Stimulated activated CD8-positive, alpha-beta memory T cell treated with anti-CD3 and anti-CD28 coated beads, Interleukin-4, amount 100 ng/mL, for 4 hours (primary cell): ENCODE measurements at places on chromosomes 6 and 20.

- no peak for DNase-seq
Measured at GRCh38 chr20:20903773-20904500, 191.5 kb upstream of the RALGAPA2 start.

- no peak for DNase-seq
Measured at GRCh38 chr6:40336296-40336695, 250.9 kb downstream of the LRFN2 start.

GRCh38 chr6:87573307-87574024 is 16.3 kb downstream of the RARS2 start:
- no peak for DNase-seq

DNA sequence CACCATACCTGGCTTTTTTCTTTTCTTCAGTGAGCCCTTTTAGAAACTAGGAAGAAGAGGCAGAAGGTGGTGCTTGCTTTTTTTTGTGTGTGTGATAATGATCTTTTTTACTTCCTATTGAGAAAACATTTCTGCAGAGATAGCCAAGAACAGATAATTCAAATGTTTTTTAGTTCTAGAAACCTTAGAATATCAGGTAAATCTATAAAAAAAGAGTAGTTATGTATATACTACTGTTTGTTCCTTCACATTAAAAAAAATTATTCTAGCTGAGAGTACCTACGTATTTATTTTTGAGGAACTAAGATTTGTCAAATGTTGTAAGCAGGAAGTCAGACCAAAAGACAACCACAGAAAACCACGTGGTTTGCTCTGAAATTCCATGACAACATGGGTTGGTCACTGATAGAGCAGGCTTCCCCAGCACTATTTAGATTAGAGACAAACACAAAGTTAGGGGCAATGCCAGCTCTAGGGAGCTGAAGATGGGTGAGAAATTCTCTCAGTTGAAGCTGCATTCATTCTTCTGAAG is 12.8 kb downstream of the STK4 start:
- DNase-seq = peak; percentile 52

DNA sequence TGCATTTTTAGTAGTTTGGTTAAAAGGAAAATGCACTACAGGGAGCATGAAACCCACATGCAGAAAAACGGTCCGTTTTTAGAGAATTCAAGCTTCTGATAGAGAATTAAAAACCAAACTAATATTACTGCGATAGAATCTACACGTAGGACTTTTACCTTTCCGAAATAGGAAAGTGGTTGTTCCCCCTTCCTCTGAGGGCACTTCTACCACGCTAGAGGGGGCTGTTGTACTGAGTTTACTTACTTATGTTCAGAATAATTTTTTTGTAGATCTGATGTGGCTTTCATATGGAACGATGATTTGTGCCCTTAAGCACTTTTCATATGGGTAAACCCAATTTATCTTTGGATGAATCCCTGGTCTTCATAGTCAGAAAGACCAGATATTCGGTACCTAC is 264.3 kb upstream of the PLN start:
- peak; percentile 12 for DNase-seq

- no peak for DNase-seq
Measured at GRCh38 chr6:20444786-20445271, 43.1 kb downstream of the E2F3 start.

- no peak for DNase-seq
Measured at GRCh38 chr20:709423-709822, 33.8 kb upstream of the SCRT2 start.

GRCh38 chr6:119043265-119043664 is 35.2 kb downstream of the FAM184A start:
- no peak for DNase-seq

GRCh38 chr6:90538278-90539046 is 48.4 kb downstream of the MAP3K7 start:
- no peak for DNase-seq

- DNase-seq = no peak
Measured at GRCh38 chr6:136318676-136319075, 29.0 kb upstream of the BCLAF1 start.

DNA sequence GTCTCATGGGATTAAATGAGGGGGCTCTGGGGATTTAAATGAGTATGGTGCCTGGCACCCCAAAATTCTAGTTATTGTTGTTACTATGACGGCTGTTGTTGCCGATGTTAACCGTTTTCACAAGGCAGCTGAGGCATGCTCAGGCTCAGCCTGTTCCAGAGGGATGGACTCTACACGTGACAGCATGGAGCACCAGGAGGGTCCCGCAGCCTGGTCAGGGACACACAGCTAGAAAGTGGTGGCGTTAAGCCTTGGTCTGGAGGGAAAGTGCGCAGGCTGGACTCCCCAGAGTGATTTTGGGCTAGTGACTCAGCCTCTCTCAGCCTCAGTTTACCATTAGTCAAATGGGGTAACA is 7.0 kb downstream of the FAM110A start:
- DNase-seq = no peak

- DNase-seq = no peak
Measured at GRCh38 chr6:153816366-153816765, 222.7 kb upstream of the OPRM1 start.

- DNase-seq = no peak
Measured at GRCh38 chr6:46411456-46412197, 79.6 kb downstream of the RCAN2 start.

- no peak for DNase-seq
Measured at GRCh38 chr20:8208226-8208625, 76.2 kb downstream of the PLCB1 start.

GRCh38 chr20:12927489-12927888 is 81.3 kb upstream of the SPTLC3 start:
- no peak for DNase-seq

DNA sequence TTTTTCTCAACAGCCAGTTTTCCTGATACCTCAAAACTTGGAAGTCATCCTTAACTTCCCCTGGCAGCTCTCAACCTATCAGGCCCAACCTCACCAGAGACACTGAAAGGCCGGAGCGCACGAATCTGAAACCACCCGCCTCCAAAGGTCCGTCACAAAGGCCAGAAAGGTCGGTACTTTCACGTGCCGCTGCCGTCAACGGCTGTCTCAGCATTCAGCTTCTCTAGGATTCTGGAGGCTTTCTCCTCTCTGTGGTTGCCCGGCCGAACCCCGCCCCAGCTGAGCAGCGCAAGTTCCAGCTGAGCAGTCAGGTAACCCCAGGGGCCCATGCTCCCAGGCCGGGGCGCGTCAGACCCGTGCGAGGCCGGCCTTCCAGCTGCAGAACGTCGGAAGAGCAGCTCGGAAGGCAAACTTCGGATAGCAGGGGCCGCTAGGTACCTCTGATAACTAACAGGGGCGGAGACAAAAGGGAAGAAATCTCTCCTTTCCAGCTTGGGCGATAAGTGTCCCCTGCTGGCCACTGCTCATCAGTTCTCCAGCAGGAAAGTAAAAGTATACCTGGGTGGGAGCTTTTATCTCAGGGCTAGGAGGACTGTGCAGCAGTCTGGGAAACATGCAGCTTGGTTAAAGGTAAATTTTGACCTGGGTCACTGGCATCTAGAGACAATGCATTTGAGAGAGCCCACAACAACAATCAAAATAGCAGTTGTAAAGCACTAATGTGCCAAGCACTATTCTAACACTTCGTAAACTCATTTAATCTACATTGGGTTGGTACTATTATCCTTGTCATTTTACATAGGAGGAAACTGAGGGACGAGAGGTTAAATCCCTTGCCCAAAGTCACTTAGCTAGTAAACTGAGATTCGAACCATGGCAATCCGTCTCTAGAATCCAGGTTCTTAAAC is 16.1 kb downstream of the ZSCAN12 start:
- DNase-seq = no peak

DNA sequence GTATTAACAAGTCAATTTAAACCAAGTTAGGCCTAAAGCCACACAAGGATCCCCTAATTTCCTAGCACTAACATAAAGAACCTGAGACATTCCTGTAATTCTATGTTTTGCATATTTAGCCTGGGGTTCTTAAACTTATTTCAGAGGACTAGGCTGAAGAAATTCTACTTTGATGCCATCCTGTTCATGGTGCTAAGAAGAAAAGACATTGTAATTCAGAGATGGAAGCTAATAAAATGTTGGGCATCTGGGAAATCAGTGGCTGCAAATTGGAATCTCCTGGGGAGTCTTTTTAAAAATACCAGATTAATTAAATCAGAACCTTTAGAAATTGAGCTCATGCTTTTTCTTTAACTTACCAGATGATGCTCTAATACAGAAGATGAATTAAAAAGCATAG is 26.2 kb upstream of the IRAK1BP1 start:
- no peak for DNase-seq
